ENCODE measurements at places on chromosomes 3 and 15.
A peak's percentile ranks its signal among the peaks of the same experiment; 100 is the strongest.

DNA sequence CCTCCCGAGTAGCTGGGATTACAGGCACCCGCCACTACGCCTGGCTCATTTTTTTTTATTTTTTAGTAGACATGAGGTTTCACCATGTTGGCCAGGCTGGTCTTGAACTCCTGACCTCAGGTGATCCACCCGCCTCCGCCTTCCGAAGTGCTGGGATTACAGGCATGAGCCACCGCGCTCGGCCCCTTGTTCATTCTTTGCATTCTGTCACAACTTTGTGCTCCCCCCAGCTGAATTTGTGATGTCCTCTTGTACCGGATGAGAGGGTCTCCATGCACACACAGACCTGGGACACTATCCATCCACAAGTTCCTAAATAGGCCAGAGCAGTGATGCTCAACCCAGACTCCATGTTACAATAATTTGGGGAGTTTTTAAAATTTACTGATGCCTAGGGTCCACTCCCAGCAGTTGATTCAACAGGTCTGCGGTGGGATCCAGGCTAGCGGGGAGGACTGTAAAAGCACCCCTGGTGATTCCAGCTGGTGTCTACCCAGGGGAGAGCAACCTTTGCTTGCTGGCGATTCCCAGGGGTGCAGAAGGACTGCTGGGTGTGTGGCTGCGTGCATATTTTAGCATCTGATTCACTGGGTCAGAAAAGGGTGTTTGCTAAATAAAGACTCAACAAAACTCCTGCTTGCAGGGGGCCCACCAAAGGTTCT lies 1.0 kb downstream of the RASSF1 start:
- DNase-seq, result peak; percentile 70

DNA sequence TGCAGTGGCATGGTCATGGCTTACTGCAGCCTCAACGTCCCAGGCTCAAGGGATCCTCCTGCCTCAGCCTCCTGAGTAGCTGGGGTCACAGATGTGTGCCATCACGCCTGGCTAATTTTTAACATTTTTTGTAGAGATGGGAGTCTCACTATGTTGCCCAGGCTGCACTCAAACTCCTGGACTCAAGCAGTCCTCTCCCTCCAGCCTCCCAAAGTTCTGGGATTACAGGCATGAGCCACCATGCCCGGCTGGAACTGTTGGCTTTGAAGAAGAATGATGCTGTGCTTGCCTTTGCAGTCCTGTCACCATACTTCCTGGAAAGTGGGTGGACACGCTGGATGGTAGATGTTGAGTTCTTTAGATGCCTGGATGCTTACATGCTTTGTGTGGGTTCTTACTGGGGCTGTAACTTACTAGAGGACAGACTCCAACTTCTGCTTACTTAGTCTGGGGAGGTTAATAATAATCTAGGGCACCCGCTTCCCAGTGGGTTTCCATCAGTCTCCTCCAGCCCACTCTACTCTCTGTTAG lies 36.7 kb downstream of the IGF1R start:
- peak; percentile 52 for DNase-seq

DNA sequence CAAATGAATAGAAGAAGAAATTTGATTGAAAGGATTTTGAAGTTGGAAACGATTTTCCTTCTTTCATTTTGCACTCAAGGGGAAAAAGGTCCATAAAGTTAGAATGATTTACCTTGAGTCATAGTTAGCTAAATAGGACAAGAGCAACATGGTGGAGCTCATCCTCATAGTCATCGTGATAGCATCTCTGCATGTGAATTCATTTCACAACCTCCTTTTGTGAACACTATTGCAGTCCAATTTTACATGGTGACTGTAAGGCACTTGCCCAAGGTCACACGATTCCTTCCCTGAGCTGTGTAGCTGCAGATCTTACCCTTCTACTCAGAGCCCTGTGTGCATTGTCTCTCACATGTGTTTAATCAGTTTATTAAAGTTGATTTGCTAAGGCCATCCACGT lies 359.8 kb upstream of the C2CD4B start:
- DNase-seq, result peak; percentile 48

DNA sequence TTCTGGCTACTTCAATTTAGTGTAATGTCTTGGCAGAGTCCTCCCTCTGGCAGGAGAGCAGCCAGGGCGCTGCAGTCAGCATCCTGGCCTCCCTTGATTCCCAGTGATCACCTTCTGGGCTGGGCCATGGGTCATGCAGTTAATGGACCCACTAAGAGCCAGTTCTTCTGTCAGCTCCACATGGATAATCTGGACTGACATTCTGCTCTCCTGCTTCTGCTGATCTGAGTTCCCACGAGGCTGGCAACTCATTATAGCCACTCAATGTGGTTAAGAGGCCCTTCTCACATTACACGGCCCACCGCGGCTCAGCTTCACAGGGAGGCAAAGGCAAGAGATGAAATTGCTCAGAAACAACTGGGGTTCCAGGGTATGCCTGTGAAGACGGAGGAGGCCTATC lies 94.0 kb downstream of the WDR76 start:
- no peak for DNase-seq

GRCh38 chr3:16140116-16140893 lies 34.2 kb upstream of the GALNT15 start:
- DNase-seq, result peak; percentile 83

- no peak for DNase-seq
Observed at GRCh38 chr15:32089851-32090359, 59.6 kb downstream of the CHRNA7 start.

GRCh38 chr3:194316918-194317317 lies 34.2 kb downstream of the CPN2 start:
- no peak for DNase-seq

DNA sequence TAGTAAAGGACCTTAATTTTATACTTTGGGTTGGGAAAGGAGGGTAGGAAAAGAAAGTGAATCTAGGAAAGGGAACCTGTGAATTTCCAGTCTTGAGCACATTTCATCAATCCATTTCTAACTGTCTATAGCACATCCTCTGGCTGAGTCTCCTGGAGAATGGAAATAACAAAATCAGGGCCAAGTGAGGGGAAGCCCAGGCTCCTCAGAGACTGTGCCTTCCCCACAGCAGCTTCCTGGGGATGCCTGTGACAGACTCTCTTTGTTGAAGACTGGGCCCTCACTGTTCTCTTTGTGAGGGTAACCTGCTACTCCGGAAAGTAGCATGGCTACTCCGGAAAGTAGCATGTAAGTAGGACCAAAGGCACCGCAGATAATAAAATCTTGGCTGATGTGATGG lies 22.6 kb upstream of the CSPG5 start:
- DNase-seq, result no peak
